ENCODE measurements at places on chromosomes 6 and 20.

GRCh38 chr6:147311218-147311617 lies 107.0 kb downstream of the STXBP5 start:
- DNase-seq: no peak

- DNase-seq: no peak
These were observed at the start of gene SLC35B2 for GRCh38 chr6:44257025-44257752. Gene SLC35B2, minus strand, starts transcription at chr6:44257528. Its CDS starts 118 bp downstream, at chr6:44257410.

DNA sequence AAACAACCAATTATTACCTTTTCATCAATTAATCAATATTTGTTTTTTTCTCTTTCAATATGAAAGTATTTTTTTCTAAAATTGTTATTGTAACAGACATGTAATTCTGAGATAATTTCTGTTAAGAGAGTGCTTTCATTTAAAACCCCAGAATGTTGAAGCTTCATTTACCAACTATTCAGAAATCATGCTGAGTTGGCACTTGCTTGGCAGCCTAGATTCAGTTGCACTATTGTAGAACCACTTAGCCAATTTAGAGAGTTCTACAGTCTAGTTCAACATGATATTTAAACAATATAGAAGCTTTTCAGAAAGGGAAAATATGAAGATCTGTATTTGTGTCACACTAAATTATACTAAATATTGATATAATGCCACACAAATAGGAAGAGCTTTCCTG lies 56.1 kb upstream of the NKAIN2 start:
- no peak for DNase-seq

DNA sequence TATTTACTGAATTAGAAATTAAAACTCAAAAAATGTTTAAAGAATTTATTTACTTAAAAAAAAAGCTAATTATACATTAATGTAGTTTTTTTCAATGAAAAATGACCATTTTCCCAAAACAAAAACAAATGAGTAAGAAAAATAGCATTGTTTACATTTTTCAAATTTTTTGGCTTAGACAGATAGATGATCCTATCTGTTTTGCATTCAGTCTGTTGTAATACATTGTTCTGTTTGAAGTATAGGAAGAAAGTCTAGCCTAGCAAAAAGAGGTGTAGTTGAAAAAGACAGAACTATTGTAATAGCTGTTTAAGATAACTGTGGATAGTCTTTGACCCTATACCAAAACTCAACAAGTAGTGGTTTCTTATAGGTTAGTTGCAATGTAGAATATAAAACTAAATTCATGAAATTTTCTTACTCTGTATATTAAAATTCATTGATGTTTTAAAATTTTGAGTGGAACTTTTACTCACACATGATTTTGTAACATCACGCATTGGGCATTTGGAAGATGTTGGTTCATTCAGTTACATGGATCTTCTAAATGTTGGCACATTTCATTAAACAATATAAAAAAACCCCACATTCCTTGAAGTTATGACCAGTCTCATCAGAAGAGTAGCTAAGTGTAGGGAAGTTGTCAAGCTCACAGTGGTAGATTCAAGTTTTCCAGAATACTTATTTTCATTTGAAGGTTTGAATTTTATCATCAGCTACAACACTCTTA lies 62.0 kb downstream of the KCNS1 start:
- no peak for DNase-seq

- no peak for DNase-seq
These were observed 67.0 kb downstream of the TMEM200A start for GRCh38 chr6:130432838-130433237.
